ENCODE measurements at places on chromosomes 6 and 20.

GRCh38 chr20:14093652-14094051 lies 98.3 kb downstream of the MACROD2 start:
- no peak for DNase-seq

DNA sequence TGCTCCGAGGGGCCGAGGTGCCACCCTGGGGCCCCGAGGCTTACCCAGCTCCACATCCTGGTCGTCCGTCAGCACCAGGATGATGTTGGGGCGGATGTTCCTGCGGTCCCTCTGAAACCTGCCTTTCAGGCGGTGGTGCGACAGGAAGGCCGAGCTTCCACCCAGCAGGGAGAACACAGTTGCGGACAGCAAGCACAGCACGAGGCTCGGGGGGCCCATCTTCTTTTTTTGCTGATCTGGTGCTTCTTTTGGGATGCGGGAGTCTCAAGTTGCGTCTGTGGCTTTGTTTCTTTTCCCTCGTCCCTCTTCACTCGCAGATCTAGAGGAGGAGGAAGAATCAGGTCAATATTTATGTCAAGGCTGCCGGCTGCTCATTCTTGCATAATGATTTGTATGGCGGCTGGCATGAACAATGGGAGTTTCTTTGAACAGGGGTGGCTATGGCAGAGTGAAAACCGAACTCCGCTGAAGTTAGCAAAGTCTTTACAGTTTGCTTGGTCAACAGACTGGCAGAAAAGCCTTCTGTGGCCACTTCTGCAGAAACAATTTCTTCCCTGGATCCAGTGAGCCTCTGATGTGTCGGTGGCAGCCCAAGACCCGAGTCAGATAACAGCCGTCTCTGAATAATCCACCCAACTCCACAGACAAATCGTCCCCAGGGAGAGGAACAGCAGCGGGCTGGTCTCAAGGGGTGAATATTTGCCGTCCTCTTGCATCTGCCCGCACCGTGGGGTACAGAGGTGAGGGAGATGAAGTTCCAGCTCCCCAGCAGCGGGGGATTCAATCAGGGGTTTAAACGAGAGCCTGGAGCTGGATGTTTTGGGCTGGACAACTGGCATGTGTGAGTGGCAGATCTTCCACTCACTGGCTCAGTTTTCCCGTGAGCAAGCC lies 27.9 kb downstream of the SULF2 start:
- DNase-seq = no peak

DNA sequence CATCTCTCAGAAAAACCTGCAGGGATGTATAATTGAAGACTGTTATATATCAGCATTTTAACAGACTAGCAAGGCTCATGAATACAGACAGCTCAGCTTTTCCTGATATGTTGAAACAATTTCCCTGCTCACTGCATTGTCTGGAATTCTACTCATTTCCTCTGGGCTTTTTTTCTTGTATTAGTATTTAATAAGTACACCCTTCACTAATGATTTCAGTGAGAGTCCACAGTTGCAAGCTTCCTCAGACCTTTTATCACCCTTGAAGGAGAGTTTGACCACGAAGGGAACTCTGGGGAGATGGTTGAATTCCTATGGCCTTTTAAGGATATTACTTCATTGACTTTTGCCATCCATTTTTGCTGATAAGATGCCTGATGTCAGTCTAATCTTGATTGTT lies 248.7 kb downstream of the ADGB start:
- no peak for DNase-seq

- DNase-seq = no peak
Observed at GRCh38 chr6:22149096-22149495, 147.7 kb downstream of the PRL start.

- DNase-seq = no peak
Observed at GRCh38 chr6:14274546-14275492, 157.2 kb downstream of the CD83 start.

- no peak for DNase-seq
Observed at GRCh38 chr20:32845786-32846185, 12.9 kb upstream of the EFCAB8 start.

- no peak for DNase-seq
Observed at GRCh38 chr6:157760589-157761330, 62.3 kb upstream of the SNX9 start.

DNA sequence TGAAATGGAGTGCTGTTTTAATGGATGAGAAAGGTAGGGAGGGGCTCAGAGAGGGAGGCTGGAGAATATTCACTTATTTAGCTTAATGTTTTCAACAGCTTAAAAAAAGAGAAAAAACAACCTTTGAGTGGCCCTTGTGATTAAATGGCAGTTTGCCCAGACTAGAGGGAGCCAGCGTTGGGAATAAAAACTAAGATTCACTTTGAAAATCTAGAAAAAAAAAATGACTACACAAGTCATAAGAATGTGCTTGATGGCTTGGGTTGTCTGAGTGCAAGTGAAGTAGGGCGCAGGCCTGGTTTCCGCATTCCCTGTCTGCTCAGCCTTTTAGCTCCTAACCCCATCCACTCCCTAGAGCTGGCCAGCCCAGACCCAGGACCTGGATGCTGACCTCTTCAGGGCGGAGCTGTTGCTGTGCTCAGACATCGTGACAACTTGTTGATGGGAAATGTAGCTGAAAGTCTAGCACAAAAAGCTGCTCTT lies 28.9 kb downstream of the UTRN start:
- DNase-seq = no peak

DNA sequence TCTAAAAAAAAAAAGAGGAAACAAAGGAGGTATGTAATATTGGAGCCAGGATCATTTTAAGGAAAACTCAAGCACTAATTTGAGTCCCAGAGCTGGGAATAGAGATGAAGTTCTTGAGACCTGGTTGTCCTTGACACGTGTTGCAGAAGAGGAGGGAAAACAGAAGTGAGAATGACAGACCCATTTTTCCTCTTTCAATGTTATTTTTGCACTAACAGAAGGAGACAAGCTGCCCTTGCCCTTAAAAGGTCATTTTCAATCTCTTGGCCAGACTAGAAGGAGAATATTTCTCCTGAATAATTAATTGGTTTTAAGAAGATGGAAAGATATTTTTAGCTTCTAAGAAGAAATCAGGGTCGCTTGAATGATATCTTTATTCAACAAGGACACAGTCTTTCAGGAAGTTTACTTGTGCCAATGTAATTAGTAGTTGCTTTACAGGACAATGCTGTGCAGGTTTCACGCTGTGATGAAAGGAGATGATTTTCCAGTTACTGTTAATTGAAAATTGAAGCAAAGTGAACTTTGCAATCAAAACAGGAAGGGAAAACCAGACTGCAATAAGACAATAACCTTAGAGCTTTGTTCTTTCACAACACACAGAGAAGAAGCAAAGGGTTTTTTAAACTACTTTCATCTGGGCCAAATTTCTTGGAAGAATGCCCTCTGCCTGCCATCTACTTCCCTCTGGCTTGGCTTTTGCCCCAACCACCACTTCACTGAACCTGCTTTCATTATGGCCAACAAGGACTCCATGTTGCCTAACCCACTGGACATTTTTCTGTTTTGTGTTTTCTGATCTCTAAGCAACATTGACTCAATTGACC lies 107.8 kb upstream of the SHLD1 start:
- DNase-seq = no peak

GRCh38 chr6:22896696-22897095 lies 327.3 kb downstream of the HDGFL1 start:
- DNase-seq = no peak

DNA sequence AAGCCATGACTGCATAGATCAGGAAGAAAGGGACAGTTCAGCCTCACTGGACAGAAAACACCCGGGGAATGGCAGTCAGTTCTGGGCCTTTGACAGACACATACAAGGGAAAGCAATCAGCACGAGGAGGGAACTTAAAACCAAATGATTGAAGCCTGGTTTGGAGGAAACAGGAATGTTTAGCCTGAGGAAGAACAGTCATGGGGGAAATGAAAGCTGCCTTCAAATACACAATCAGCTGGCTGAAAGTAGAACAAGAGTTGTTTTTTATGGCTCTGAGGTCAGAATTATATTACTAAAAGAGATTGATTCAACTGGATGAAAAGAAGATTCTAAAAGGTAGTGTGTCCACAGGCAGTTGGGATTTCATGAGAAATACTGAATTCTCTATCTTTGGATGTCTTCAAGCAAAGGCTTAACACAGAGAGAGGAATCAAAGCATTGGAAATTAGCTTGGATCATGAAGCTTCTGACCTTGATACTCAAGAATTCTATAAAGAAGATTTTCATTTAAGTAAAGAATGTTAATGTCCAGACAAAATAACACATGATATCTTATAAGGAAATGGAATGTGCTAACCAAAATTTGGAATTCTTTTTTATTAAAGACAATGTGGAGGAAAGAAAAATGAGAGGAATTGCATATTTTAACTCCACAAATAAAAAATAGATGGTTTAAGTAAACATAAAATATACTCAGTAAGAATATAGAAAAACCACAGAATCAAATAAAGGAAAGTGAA lies 216.6 kb downstream of the IBTK start:
- DNase-seq = no peak

DNA sequence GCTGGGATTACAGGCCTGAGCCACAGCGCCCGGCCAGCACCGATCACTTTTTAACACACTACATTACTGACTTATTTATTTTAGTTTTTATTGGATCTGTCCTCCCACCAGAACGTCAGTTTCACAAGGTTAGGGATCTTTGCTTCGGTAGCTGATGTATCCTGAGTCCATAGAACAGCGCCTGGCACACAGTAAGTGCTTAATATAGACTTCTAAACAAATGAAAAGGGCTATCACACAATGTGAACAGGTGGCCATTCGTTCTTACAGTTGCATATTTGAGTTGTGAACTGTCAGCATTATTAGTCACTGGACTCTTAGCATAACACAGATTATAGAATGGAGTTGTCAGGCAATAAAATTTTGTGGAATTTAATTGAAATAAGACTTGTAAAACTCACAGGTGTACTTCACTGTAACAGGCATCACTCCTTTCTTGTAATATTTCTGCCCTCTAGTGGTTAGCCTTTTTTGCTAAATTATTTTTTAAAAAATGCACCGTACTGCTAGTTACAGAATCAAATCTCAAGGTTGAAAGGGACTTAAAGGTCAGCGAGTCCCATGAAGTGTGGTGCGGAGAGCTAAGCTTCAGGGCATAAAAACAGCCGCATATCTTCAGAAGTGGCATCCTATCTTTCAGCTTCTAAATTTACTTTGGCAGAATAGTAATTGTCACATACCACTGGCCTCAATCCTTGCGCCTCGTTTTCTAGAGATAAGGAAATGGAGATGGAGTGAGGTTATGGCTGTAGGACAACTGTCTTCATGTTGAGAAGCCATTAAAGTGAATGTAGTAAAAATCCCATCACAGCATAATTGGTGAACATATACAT lies 3.4 kb upstream of the TBC1D7 start:
- no peak for DNase-seq

Data from vagina (tissue), 2 donors.